Chondrocyte (in vitro differentiated cells): ENCODE measurements at places on chromosomes 12 and 14. TPM values are rescaled to one million over a fixed set of nuclear protein-coding genes. Genes with fewer than 3 reads are reported as not detected.
A peak's percentile ranks its signal among the peaks of the same experiment; 100 is the strongest.

The DDX23 gene
- total RNA-seq, result 59.1 to 71.1 TPM (median 61.9 TPM) in 3 replicates

The EIF2S3B gene
- total RNA-seq, result 0.56 to 1.5 TPM (median 1.3 TPM) in 3 replicates

The FGD4 gene
- total RNA-seq, result 1.5 to 8.7 TPM (median 7.6 TPM) in 3 replicates

The FOXM1 gene
- 13.1 to 17.6 TPM (median 15.2 TPM) in 3 replicates for total RNA-seq

The CIDEB gene
- total RNA-seq, result not detected in 3 replicates

DNA sequence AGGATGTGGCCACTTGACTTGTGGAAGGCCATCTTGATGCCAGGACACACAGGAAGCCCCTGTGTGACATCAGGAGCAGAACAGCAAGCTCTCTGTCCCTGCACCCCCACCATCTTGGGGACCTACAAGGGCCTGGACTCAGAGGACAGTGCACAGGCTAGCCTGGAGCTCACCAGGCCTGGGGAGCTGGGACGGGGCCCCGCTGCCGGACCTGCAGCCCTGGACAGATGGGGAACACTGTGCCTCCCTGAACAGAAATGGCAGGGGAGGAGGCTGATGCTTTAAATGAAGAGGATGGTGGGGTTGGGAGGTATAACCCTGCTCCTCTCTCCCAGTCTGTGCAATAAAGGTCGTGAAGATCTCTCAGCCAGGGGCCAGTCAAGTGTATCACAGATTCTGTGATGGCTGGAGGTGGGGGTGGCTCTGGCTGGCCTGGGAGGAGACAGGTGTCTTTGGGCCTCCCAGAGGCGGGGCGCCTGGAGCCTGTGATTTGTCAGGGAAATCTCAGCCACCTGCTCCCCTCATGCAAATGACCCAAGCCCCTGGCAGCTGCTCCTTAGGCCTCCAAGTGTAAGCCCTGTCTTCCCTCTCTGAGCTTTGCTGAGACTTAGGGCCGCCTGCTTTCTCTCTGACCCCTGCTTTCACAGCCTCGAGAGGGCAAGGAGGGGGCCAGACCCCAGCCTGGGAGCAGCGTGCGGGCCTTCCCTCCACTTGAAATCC lies 1.1 kb upstream of the GNB3 start:
- no peak overlapping the region for H3K27ac ChIP-seq
- peaks cover 29% of the 10 kb centered on the region for H3K36me3 ChIP-seq
- H3K4me3 ChIP-seq, result no peak overlapping the region
- no peaks in the 10 kb centered on the region for H3K27me3 ChIP-seq
- H3K4me1 ChIP-seq, result no peaks in the 10 kb centered on the region

- H3K4me3 ChIP-seq, result no peak overlapping the region
- H3K4me1 ChIP-seq, result no peaks in the 10 kb centered on the region
- H3K36me3 ChIP-seq, result no peaks in the 10 kb centered on the region
- H3K27ac ChIP-seq, result no peak overlapping the region
- H3K27me3 ChIP-seq, result peaks cover 33% of the 10 kb centered on the region
Observed at GRCh38 chr12:111168009-111168900, 200.6 kb downstream of the PHETA1 start.

- H3K4me3 ChIP-seq, result no peak overlapping the region
- peaks cover 38% of the 10 kb centered on the region for H3K27me3 ChIP-seq
- peaks cover 5% of the 10 kb centered on the region for H3K36me3 ChIP-seq
- no peak overlapping the region for H3K27ac ChIP-seq
Observed at GRCh38 chr14:91580876-91581577, 70.9 kb upstream of the PPP4R3A start.

DNA sequence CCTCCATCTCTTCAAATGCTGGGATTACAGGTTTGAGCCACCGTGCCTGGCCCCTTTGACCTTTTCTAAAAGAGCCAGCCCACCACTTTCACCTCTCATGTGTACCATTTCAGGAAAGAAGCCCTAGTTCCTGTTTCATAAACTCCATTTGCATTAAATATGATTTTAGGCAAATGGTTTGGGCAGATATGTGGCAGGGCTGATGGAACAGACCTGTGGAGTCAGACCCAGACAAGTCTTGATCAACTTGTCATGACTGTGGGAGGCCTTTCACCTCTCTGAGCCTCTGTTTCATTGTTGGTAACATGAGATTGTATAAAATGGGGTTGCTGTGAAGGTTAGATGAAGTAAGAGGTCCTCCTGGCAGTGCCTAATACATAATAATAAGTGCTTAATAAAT lies 5.2 kb upstream of the MAP3K9 start:
- no peak overlapping the region for H3K4me3 ChIP-seq
- no peaks in the 10 kb centered on the region for H3K36me3 ChIP-seq
- H3K27ac ChIP-seq, result no peak overlapping the region
- no peak for DNase-seq

DNA sequence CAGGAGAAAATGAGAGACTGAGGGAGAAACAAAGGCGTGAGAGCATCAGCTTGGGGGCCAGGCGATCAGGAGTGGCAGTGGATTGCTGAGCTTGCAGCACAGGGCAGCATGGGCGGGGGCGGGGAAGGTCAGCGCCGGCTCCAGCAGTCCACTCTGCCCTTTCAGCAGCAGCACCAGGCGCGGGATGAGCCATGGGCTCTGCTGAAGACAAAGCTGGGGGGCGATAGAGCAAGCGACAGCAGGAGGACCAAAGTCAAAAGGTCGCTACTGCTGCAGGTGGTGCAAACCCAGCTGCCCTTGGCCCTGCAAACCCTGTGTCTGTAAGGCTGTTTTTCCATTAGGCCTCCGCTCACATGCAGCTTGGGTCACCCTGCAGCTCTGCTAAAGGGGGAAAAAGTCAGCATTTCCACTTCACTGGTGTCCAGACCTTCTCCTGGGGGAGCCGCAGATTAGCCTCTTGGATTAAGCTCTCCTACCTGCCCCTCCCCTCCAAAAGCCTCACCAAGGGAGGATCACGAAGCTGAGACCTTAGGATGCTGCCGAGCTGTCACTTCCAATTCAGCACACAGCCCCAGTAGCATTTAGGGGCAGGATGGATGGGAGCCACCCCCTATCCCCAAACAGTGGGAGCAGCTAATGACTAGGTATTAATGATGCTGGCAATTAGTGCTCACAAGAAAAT lies 204.8 kb downstream of the DPF3 start:
- H3K27me3 ChIP-seq, result no peaks in the 10 kb centered on the region
- DNase-seq, result no peak
- no peak overlapping the region for H3K4me3 ChIP-seq
- no peak overlapping the region for H3K27ac ChIP-seq
- peaks cover 6% of the 10 kb centered on the region for H3K36me3 ChIP-seq

- no peaks in the 10 kb centered on the region for H3K27me3 ChIP-seq
- no peak for DNase-seq
- H3K4me1 ChIP-seq, result peaks cover 32% of the 10 kb centered on the region
Observed at GRCh38 chr12:14902465-14902864, 16.8 kb upstream of the MGP start.

GRCh38 chr12:6062757-6063735 lies 61.4 kb downstream of the VWF start:
- peak overlapping the region; percentile 41 for H3K27ac ChIP-seq
- H3K27me3 ChIP-seq, result no peaks in the 10 kb centered on the region
- no peak for DNase-seq
- no peaks in the 10 kb centered on the region for H3K36me3 ChIP-seq
- H3K4me1 ChIP-seq, result peaks cover 22% of the 10 kb centered on the region

- H3K27me3 ChIP-seq, result no peaks in the 10 kb centered on the region
- no peak for DNase-seq
- H3K4me1 ChIP-seq, result peaks cover 1% of the 10 kb centered on the region
- H3K4me3 ChIP-seq, result no peak overlapping the region
Observed at GRCh38 chr14:50091240-50091913, 25.0 kb downstream of the VCPKMT start.

GRCh38 chr12:8564656-8565055 lies 24.0 kb upstream of the CLEC4E start:
- H3K27me3 ChIP-seq, result peaks cover 10% of the 10 kb centered on the region
- no peak overlapping the region for H3K4me3 ChIP-seq
- DNase-seq, result no peak
- H3K4me1 ChIP-seq, result no peaks in the 10 kb centered on the region

GRCh38 chr14:99546234-99546879 lies 57.6 kb downstream of the CCDC85C start:
- H3K36me3 ChIP-seq, result no peaks in the 10 kb centered on the region
- no peak for DNase-seq
- no peak overlapping the region for H3K4me3 ChIP-seq
- H3K27me3 ChIP-seq, result no peaks in the 10 kb centered on the region

GRCh38 chr14:54776361-54777001 lies 126.1 kb downstream of the GCH1 start:
- H3K4me1 ChIP-seq, result peaks cover 45% of the 10 kb centered on the region
- peaks cover 16% of the 10 kb centered on the region for H3K36me3 ChIP-seq
- no peak for DNase-seq
- H3K4me3 ChIP-seq, result no peak overlapping the region

- no peak for DNase-seq
- peaks cover 10% of the 10 kb centered on the region for H3K4me1 ChIP-seq
- H3K27me3 ChIP-seq, result peaks cover 15% of the 10 kb centered on the region
Observed at GRCh38 chr12:69123311-69123710, 116.1 kb upstream of the CPSF6 start.

DNA sequence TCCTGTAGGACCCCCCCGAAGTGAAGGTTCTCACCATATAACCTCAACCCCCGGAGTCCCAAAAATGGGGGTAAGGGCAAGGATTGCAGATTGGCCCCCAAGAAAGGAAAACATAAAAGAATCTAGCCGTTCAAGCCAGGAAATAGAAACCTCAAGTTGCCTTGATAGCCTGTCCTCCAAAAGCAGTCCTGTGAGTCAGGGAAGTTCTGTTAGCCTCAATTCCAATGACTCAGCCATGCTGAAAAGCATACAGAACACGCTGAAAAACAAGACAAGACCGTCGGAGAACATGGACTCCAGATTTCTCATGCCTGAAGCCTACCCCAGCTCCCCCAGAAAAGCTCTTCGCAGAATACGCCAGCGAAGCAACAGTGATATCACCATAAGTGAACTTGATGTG lies 344.2 kb upstream of the RGS6 start:
- H3K4me3 ChIP-seq, result no peak overlapping the region
- H3K36me3 ChIP-seq, result peaks cover 6% of the 10 kb centered on the region
- peaks cover 80% of the 10 kb centered on the region for H3K4me1 ChIP-seq
- peak overlapping the region; percentile 72 for H3K27ac ChIP-seq
- no peaks in the 10 kb centered on the region for H3K27me3 ChIP-seq

- DNase-seq, result no peak
- H3K4me1 ChIP-seq, result peaks cover 17% of the 10 kb centered on the region
Observed at GRCh38 chr14:85620947-85621346, 91.0 kb downstream of the FLRT2 start.

DNA sequence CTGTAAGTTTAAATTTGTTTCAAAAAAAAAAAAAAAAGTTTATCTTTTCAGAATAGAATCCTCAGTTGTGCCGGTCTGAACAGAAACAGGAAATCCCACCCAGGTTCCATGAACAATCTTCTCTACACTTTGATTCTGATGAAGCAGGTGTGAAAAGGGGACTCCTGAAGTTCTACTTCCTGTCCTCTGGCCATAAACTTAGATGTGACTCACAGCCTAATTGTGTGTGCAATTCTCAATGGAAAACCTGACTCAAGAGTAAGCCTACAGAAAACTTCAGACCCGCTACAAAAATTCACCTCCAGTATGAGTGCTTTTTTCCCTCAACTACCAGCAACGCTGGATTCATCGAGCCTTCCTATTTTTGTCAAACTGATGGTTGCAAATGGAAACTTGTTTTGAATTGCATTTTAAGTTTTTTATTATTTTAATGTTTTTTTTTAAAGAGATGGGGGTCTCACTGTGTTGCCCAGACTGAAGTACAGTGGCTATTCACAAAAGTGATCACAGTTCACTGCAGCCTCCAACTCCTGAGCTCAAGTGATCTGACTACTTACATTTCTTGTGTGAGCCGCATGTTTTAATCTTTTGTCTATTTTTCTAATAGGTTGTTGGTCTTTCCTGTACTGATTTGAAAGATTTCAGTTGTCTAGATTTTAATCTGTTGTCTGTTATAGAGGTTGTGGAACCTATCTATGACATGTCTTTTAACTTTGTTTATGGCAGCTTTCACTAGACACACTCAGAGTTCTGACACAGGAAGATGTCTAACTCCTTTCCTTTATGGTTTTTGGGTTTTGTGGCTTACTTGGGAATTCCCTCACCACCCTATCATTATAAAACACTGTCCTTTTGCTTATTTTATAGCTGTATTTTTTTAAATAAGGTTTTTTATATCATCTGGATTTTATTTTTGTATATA lies 37.6 kb downstream of the ATG14 start:
- peaks cover 8% of the 10 kb centered on the region for H3K4me1 ChIP-seq
- no peak for DNase-seq
- H3K27me3 ChIP-seq, result no peaks in the 10 kb centered on the region
- no peak overlapping the region for H3K4me3 ChIP-seq
- no peak overlapping the region for H3K27ac ChIP-seq

DNA sequence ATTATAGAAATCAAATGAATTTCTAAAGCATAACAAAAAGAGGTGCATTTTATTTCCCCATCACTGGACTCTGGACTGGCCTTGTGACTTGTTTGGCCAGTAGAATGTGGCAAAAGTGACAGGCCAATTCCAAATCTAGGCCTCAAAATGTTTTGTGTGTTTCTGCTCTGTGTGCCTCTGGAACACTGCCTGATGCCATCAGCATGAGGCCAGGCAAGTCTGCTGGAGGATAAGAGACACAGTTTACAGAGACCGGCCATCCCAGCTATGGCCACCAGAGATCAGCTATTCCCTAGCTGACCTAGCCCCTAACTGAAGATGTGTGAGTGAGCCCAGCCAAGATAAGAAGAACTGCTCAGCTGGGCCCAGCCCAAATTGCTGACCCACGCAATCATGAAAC lies 32.9 kb downstream of the ASCL1 start:
- H3K4me3 ChIP-seq, result no peak overlapping the region
- H3K27me3 ChIP-seq, result no peaks in the 10 kb centered on the region
- no peaks in the 10 kb centered on the region for H3K4me1 ChIP-seq
- no peak for DNase-seq
- no peak overlapping the region for H3K27ac ChIP-seq

DNA sequence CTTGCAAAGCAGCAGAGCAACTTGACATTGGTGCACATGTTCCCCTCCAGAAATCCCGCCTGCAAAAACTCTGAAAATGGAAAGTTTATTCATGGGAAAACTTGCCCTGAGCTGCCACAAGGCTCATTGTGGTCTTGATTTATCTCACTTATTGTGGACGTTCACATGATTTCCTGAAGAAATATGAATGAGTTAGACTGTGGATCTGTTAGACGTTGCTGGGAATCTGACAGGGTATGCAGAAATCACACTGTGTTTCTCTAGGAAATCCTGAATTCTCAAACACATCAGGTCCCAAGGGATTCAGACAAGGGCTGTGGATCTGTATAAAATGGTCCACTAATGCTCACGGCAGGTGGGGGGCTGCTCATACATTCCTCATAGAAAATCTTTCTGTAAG lies 72.2 kb downstream of the EID3 start:
- no peak overlapping the region for H3K27ac ChIP-seq
- H3K27me3 ChIP-seq, result no peaks in the 10 kb centered on the region
- peaks cover 17% of the 10 kb centered on the region for H3K4me1 ChIP-seq
- H3K4me3 ChIP-seq, result no peak overlapping the region
- H3K36me3 ChIP-seq, result peaks cover 2% of the 10 kb centered on the region

GRCh38 chr12:39692258-39692853 lies 72.8 kb upstream of the ABCD2 start:
- H3K27me3 ChIP-seq, result no peaks in the 10 kb centered on the region
- DNase-seq, result no peak
- H3K27ac ChIP-seq, result no peak overlapping the region
- no peak overlapping the region for H3K4me3 ChIP-seq

- H3K36me3 ChIP-seq, result no peaks in the 10 kb centered on the region
- H3K4me3 ChIP-seq, result peak overlapping the region; percentile 46
- peaks cover 43% of the 10 kb centered on the region for H3K4me1 ChIP-seq
- peak overlapping the region; percentile 97 for H3K27ac ChIP-seq
- no peak for DNase-seq
Observed at GRCh38 chr12:118330421-118331018, 42.2 kb downstream of the TAOK3 start.
